ENCODE measurements at places on chromosomes 16 and 17.

- no peak for DNase-seq
These were observed 985 bp upstream of the SLFN12 start for GRCh38 chr17:35433075-35433894.

- no peak for DNase-seq
These were observed 50.9 kb upstream of the TEKT3 start for GRCh38 chr17:15392326-15392741.

GRCh38 chr16:70703041-70703834 is 17.4 kb upstream of the MTSS2 start:
- DNase-seq = peak; percentile 71

- DNase-seq = no peak
These were observed 13.8 kb downstream of the SLC16A3 start for GRCh38 chr17:82242698-82242976.

- no peak for DNase-seq
These were observed 1.4 kb downstream of the PRSS8 start for GRCh38 chr16:31134091-31134571.

DNA sequence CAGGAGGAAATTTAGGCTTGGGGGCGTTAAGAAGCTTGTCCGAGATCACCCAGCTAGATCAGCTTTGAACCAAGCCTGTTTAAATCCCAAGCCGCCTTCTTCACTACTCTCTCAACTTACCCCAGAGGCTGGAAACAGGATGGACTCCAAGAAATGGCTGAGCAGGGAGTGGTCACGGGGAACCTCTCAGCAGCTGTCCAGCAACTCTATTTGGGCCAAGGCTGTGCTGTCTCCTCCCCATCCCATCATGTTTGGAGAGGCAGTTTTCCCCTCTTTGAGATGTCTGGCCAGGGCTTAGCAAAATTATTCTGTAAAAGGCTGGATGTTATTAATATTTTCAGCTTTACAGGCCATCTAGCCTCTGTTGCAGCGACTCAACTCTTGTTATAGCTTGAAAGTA is 305.7 kb downstream of the RBFOX1 start:
- peak; percentile 44 for DNase-seq

DNA sequence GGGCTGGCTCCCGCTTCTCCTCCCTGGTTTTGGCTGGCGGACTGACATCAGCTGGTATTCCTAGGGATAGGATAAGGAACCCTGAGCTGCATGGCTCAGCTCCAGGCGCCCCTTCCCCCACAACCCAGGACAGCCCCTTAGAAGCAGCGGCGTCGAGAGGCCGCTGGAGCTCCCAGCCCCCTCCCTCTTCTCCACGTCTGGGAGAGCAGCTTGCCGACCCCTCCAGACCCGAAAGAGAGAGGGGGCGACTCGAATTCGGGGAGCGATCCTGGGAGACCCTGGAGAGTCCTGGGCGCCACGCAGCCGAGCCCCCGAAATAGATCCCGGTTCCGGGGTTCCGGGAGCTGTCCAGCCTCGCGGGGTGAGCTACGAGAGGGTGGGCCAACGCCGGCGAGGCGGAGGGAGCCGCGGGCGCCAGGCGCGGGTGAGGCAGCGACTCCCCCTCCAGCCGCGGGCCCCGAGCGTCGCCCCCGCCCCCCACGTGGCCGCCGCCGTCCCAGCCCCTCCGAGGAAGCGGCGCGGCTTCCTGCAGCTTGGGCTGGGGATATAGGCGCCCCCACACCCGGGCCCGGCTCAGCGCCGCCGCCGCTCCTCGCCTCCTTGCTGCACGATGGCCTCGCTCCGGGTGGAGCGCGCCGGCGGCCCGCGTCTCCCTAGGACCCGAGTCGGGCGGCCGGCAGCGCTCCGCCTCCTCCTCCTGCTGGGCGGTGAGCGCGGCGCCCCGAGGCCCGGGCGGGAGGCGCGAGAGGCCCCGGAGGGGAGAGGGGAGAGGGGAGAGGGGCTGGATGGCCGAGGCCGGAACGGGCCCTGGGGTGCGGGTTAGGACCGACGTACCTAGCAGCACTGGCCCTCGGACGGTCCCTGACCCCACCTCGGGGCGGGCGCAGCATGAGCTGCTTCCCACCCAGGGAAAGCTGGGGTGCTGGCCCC is at the start of gene RAMP2:
TSS of gene RAMP2 (plus strand) at position 576 of the 930 bp plus-strand sequence. CDS start at position 611, 35 bp downstream.
- peak; percentile 69 for DNase-seq

DNA sequence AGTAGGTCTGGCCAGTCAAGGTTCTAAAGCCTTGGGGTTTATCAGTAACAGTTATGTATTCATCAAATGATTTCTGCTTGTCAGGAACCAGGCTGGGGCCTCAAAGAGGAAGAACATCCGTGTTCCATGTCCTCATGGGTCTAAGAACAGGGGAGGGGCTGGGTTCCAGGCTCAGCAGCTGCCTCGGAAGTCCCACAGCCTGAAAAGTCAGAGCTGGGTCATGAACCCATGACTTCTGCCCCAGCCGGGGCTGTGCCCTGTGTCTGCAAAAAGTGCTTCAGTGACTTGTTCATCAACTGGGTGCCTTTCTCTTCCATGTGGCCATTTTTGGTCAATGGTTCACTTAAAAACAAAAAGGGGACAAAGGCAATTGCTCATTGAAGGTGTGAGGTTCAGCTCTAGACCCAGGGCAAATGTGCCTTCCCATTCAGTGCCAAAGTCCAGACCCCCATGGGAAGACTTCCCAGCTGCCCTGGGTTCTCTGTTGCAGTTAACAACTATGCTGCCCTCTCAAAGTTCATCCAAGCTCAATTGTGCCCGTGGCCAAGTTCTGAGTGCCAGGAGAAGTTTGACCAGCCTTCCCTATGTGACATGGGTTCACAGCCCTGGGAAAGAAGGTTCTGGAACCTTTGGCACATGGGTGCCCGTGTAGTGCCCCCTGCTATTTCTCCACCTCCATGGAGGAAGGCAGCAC is 18.5 kb downstream of the TBKBP1 start:
- DNase-seq = no peak

DNA sequence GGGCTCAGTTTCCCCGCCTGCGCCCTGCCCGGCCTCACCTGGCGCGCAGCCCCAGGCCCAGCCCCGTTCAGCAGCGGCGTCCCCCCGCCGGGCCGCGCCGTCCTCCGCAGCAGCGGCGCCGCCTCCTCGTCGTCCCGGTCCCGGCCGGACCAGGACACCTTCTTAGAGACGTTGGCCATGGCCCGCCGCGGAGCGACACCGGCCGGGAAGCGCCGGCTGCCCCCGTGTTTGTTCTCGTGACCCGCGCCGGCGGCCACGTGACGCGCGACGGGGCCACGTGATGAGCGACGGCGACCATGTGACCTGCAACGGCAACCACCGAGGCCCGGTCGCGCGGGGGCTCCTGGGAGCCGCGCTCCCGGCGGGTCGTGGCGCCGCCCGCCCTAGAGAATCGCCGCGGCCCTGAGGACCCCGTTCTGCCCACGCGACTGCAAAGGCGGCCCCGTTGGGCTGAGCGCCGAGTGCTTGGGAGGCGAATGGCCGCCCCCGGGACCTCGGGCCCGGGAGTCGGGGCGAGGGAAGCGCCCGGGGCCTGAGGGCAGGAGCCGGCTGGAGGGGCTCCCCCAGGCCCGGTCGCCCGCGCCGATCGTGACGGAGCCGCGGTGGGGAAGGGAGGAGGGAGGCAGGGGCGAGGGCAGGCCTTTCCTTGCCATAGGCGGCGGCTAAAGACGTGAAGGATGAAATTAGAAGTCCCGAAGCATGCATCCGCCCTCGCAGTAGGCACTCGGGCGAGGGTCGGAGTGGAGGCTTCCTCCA is at the start of gene CLCN7:
TSS of gene CLCN7 (minus strand) at position 233 of the 756 bp plus-strand sequence. CDS start at position 179, 54 bp downstream.
- DNase-seq = peak; percentile 89

GRCh38 chr17:32931686-32932085 is 3.7 kb downstream of the TMEM98 start:
- DNase-seq = no peak

DNA sequence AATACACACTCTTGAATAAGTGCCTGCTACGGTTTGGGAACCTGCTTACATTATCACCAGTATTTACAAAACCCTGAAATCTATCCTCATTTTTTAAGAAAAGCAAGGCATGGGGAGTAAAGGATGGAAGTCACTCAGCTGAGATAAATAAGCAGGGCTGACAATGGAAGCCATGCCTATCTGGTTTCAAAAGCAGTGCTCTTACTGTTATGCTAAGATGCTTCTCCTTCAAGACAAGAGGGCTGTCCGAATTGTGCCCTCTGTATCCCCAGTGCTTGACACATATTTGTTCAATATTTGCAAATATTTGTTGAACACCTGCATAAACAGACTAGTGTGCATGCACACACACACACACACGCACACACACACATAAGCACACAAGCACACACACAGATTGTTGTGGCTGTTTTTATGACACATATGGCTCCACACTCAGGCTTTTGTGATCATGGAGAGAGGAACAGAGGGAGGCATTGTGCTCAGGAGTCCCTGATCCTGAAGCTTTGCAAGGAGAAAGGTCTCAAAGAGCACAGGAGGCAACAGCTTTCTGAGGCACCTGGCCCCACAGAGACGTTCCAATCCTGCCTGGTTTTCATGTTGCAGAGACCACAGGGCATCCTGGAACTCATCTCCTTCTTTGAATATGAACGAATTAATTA is 401.6 kb upstream of the CDH11 start:
- DNase-seq = no peak

DNA sequence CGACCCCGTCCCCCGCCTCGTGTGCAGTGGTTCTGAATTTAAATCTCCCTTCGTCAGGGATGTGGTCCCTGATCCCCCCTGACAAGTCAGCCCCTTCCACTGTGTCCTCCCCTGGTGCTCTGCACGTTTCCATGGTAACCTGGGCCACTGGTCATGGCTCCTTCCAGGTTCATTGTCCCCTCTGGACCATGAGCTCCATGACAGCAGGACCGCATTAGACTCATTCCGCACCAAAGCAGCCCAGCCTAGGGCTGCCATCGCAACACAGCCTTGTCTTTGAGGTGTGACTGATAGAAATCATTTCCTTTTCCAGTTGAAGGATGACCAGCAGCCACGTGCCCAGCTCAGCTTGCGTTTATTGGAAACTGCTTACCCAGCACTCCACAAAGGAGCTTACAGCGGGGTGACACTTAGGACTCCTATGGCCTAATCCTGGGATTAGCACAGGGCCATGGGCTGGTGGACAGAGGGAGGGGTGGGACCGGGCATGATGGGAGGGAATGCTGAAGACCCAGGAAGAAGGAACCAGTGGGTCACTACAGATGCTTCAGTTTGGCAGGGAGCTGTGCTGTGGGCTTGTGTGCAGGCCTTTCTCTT is 7.6 kb downstream of the RCVRN start:
- peak; percentile 93 for DNase-seq

DNA sequence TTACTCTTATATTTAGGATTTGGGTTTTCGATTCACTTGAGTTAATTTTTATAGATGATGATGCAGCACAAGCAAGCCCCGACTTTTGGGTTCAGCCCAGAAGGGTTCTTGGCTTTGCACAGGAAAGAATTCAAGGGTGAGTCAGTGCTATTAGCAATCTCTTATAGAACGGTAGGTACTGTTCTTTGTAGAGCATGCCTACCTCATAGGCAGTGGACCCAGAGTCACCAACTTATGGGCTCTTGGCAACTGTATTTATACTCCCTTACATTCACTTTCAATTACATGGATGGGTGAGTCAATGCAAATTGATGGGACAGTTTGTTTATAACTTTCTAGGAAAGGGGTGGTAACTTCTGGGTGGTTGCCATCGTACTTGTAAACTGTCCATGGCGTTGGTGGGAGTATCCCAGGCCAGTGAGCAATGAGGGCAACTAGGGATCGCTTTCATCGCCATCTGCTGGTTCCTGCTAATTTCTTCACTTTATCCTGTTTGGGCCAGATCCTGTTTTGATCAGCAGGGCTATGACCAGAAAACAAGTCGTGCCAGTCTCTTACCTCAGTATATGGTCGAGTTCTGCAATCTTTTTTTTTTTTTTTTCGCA is 362.6 kb downstream of the CNTNAP4 start:
- peak; percentile 63 for DNase-seq

DNA sequence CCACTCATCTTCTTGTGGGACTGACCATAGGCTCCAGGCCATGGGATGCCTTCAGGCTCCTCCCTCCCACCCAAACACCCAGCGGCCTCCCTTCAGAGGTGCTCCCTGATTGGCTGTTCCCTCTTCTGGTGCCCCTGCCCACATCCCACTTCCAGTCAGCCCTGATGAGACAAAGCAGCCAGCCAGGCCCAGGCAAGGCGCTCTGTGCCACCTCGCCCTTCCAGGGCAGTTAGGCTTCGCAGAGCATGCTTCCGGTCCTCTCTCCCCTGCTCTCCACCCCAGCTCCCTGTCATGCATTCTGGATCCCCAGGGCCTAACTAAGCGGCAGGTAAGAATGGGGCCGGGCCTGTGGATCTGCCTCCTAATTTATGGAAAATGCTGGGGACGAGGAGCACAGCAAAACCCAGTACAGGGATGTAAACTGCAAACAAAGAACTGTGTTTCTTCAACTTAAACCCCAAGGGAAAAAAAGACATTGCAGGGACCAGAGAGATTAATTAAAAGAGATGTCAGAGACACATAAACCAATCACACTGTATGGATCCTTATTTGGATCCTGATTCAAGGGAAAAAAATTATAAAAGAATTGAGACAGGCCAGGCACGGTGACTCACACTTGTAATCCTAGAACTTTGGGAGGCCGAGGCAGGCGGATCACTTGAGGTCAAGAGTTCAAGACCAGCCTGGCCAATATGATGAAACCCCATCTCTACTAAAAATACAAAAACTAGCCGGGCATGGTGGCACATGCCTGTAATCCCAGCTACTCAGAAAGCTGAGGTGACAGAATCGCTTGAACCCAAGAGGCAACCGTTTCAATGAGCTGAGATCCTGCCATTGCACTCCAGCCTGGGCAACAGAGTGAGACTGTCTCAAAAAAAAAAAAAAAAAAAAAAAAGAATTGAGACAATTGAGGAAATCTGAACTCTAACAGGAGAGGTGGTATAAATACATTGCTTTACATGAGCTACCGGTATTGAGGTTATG is 26.0 kb downstream of the ZDHHC7 start:
- no peak for DNase-seq

DNA sequence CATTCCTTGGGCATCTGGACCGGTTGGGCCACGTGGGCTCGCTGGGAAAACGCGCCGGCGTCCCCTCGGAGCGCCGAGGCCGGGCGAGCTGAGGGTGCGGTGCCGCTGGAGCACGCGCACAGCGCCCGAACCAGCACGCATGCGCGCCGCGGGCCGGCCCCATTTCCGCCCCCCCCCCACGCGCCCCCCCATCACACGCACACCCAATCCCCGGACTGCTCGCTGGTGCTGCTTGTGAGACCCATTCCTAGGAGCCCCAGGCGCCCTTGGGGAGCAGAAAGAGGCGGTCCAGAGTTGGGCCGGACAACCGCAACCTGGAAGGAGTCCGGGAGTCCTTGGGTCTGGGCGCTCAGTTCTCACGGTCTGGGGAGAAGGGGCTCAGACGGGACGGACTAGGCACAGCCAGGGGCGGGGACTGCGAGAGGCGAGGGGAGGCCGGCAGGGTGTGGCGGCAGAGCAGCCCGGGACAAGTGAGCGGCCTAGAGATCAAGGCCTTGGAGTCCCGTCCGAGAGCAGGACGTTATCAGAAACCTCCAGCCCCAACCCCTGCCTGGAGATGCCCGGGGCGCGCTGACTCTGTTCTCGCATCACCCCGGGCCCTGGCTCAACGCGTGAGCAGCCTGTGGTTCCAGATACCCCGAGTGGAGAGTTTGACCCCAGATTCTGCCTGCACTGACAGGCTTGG is 6.0 kb upstream of the CBX8 start:
- no peak for DNase-seq

GRCh38 chr17:81242421-81243332 is 3.6 kb downstream of the NDUFAF8 start:
- no peak for DNase-seq

- DNase-seq = no peak
These were observed 53.6 kb downstream of the CDH11 start for GRCh38 chr16:65068151-65068740.

All from WERI-Rb-1 (cell line).